NCI-H82 (cell line): ENCODE measurements at places on chromosomes 13 and 19.

- DNase-seq: no peak
Measured at GRCh38 chr13:93797463-93797862, 570.9 kb downstream of the GPC6 start.

DNA sequence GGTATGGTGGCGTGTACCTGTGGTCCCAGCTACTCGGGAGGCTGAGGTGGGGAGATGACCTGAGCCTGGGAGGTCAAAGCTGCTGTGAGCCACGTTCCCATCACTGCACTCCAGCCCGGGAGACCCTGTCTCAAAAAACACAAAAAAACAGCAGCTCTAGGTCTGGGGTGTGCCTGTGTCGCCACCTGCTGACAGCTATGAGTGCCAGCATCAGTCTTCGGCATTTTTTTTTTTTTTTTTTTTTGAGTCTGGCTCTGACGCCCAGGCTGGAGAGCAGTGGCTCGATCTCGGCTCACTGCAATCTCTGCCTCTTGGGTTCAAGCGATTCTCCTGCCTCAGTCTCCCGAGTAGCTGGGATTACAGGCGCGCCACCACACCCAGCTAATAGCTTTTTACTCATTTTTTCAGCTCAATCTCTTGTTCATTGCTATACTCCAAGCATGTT lies 10.1 kb downstream of the AP2S1 start:
- DNase-seq: peak; percentile 84

GRCh38 chr13:59038824-59039223 lies 1124.9 kb downstream of the DIAPH3 start:
- no peak for DNase-seq

DNA sequence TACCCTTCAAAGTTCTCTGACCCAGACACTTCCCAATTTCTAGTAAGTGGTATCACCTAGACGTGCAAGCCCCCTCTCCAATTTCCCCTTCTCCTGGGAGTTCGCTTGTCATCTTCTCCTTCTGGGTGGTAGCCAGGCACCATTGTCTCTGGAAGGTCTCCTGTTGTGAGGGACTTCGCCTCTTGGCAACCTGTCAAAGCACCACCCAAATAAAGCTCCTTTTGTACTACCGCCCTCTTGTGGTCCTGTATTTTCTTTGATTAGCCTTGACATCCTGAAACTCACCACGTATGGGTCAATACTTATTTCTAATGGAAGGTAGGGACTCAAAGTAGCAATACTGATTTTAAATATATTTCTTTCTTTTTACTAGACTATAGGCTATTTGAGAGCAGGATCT lies 8.2 kb downstream of the GPC5 start:
- peak; percentile 92 for DNase-seq

DNA sequence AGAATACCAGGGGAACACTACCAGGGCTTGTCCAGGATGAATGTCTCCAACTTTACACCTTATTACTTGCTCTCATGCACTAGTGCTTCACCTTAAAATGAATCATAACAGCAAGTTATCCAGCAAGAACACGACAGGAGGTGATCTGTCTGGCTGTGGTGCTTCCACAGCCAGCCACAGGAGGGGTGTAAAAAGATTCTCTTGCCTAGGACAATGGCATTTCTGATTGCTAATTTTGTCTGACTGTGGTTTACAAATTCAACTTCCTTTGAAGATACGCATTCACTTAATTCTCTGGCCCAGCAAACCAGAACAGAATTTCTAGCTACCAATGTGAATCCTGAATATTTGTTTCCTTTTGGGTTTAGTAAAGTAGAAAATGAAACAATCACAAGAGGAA lies 23.1 kb upstream of the COG3 start:
- no peak for DNase-seq

DNA sequence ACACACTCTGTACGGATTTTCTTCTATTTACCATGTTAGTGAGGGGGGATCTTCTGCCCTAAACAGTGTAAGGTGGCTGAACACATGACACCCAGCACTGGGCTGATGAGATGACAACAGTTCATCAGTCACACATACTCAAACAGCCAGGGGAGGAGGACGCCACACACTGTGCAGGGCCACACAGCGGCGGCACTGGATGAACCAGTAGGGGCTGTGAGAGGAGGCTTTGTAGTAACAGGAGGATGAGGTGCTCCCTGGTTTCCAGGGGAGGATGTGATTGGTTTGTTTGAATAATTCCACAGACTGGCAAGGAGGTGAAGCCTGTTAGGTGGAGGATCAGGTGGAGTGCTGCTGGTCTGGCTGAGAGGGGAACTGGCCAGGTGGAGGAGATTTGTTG lies 16.3 kb upstream of the GTF3A start:
- DNase-seq: peak; percentile 15

DNA sequence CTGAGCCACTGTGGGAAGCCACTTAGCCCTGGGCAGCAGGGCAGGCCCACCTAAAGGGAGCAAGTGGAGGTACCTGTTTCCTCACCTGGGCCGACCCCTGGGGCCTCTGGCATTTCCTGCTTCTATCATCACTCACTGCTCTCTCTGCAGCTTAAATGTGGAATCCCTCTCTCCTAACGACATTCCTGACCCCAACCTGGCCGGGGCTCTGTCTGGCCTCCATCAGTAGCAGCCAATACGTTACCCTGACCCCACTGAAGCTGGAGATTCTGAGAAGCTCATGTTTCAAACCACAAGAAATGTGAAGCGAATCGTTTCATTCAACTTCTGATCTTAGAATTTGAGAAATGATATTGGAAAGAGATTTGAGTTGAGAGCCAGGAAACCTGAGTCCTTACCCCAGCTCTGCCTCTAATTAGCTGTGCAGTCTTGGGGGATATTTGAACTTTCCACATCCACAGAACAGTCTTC lies 39.9 kb downstream of the DOCK9 start:
- DNase-seq: no peak

GRCh38 chr19:41784312-41784711 lies 12.1 kb upstream of the CEACAM3 start:
- DNase-seq: no peak

DNA sequence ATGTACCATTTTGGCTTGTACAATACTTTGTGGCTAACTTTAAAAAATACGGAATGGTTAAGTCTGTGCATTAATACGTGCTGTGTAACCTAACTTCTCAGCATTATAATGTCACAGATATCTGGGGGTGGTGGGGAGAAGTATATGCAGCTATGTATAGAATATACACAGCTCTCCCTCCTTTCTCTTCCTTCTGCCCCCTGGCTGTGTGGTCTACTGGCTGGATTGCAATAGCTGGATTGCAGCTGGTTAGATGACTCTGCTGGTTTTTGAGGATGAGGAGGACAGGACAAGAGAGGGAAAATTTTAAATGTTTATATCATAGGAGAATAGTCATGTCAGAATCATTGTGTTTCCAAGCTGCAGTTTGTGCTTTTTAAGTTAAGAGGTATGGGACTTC lies 9.7 kb downstream of the RNASEH2B start:
- no peak for DNase-seq

GRCh38 chr19:13693889-13694288 lies 70.4 kb upstream of the MRI1 start:
- DNase-seq: no peak

GRCh38 chr19:58001895-58002369 lies 688 bp downstream of the ZNF606 start:
- DNase-seq: peak; percentile 47

DNA sequence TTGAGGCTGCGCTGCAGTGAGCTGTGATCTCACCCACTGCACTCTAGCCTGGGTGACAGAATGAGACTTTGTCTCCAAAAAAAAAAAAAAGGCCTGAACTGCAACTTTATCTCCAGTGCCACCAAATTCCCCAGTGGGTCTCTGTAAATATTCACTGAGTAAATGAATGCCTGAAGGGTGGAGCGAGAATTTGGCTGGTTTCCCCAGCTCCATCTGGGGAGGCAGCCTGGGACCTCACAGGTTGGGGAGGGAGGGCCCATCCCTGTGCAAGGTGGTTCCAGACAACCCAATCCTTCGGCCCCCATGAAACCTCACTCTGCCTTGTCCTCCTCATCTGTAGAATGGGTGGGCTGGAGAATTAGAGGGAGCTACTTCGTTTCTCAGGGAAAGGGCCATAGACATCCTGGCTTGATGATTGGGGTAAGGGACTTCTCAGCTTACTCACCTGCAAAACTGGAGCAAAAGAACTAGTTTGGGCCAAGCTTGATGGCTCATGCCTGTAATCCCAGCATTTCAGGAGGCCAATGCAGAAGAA lies 4.2 kb upstream of the PKN1 start:
- no peak for DNase-seq

DNA sequence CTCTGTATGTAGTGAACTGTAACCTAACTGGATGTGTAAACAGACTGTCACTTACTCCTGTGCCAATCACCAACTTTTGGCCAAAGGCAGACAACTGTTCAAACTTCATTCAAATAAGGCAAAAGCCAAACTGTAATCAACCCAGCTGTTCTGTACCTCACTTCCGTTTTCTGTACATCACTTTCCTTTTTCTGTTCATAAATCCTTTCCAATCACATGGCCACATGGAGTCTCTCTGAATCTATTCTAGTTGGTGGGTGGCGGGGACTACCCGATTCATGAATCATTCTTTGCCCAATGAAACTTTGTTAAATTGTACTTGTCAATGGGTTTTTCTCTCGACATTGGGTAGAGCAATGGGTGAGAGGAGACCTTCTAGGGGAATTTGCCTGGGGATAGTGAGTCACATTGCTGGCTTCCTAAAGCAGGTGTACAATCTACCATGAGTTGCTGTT lies 178.3 kb upstream of the RFC3 start:
- no peak for DNase-seq

DNA sequence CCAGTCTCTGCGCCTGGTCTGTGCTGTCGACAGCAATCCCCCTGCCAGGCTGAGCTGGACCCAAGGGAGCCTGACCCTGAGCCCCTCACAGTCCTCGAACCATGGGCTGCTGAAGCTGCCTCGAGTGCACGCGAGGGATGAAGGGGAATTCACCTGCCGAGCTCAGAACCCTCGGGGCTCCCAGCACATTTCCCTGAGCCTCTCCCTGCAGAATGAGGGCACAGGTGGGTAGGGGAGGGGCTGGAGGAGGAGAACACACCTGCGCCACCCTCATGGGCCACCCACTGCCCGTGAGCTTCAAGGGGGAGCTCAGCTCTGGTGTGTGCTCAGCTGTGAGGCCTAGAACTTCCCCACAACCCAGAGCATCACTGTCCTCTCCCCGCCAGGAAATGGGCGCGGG lies 38.6 kb upstream of the CD33 start:
- DNase-seq: no peak

GRCh38 chr13:72852207-72852606 lies 70.3 kb downstream of the PIBF1 start:
- DNase-seq: no peak

DNA sequence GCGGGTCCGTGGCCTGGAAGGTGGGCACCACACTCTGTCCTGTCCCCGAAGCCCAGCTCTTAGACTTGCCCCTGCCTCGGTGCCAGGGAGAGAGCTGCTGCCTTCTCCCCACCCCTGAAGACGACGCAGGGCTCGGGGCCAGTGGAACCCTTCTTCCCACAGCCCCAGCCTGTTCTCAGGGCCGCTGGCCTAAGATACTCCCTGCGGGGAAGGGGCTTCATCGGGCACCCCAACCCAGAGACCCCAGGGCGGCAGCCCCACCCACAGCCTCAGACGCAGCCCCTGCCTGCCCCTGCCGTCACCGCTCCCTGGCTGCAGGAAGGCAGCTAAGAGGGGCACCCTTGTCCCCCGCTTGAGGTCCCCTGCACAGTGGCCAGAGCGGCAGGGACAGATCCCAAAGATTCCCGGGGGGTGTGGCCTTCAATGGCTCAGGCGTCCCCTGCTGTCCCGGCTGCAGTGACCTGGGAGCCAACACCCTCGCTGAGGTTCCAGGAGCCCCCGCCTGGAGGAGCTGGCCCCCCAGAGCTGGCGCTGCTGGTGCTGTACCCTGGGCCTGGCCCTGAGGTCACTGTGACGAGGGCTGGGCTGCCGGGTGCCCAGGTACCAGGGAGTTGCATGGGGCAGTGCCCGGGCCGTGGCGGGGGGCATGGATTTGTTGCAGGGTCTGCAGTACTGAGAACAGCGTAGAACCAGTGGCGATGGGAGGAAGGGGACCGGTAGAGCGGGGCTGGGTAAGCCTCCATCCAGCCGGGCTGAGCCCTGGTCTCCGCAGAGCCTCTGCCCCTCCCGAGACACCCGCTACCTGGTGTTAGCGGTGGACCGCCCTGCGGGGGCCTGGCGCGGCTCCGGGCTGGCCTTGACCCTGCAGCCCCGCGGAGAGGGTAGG lies 1.0 kb downstream of the AMH start:
- DNase-seq: peak; percentile 36
